ENCODE measurements at places on chromosomes 4 and X.
A peak's percentile ranks its signal among the peaks of the same experiment; 100 is the strongest.

DNA sequence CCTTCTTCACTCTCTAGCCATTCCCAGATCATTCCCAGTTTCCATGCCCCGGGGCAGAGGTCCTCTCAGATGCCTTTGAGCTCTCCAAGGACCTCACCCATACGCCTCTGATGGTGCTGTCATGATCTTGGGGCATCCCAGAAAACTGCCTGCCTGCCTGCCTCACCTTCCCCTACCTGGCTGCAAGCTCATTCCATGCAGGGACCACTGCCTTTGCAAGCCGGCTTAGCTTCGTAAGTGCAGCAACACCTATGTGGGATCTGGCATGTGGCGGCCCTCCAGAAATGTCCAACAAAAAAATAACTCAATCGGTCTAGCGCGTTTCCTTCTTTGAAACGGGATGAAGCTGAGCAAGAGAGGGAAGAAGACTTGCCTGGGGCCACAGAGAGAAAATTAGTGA lies 53.0 kb downstream of the C4orf50 start:
- no peak for DNase-seq

DNA sequence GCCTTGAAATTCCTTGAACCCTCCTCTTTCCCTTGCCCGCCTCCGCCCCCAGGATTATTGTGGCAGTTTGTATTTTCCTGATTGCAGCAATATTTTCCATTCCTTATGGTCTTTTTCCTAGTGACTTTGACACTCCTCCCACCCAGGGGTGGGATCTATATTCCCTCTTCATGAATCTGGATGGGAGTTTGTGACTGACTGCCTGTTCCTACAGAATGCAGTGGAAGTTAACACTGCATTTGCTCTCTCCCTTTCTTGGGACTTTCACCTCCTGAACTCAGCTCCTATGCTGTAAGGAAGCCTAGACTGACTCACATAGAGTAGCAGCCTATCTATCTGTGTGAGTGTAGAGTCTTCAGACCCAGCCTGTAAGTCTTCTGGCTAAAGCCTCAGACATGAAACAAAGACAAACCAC lies 2.2 kb downstream of the FUNDC2 start:
- DNase-seq: peak; percentile 6

- no peak for DNase-seq
These were observed 75.2 kb downstream of the COQ2 start for GRCh38 chr4:83209419-83209818.

GRCh38 chr4:30265716-30266115 lies 454.5 kb upstream of the PCDH7 start:
- no peak for DNase-seq

GRCh38 chrX:150438165-150438564 lies 75.0 kb downstream of the MAMLD1 start:
- no peak for DNase-seq

DNA sequence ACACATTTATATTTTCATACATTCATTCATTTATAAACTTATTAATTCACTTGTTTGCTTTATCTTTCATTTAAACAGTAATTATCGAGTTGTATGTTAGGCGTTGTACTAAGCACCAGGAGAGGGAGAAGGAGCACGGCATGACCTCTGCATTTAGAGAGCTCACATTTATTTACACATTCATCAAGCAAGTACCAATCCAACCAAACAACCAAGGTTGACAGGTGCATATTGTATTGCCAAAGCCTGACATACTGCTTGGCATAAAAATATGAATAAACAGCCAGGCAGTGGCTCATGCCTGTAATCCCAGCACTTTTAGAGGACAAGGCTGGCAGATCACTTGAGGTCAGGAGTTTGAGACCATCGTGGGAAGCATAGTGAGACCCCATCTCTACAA lies 37.0 kb upstream of the CLNK start:
- DNase-seq: no peak

GRCh38 chr4:139528377-139529005 lies 27.5 kb downstream of the SETD7 start:
- DNase-seq: no peak

DNA sequence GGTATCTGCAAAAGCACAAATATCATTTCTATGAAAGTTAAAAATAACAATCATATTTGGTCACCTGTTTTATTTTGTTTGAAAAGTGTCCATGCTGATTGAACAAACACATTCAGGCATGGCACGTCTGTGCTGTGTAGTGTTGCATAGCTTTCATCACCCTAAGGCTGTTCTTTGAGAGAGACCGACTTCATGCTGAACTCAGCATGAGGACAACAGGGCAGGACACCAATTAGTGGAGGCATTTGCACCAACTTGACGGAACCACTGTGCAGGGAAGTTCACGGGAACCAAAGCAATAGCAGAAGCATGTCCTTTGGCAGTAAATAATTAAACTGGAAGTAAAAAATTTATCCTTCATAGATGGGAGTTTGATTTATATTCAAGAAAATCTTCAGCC lies 158.4 kb upstream of the SLC7A11 start:
- DNase-seq: no peak

All from erythroblast (primary cell).